Neural progenitor cell (in vitro differentiated cells): ENCODE measurements at places on chromosomes 2 and 18. TPM values are rescaled to one million over a fixed set of nuclear protein-coding genes. Genes with fewer than 3 reads are reported as not detected.

The LYPD6B gene
- 0.34 TPM in 1 of 2 replicates, not detected in the other for total RNA-seq

DNA sequence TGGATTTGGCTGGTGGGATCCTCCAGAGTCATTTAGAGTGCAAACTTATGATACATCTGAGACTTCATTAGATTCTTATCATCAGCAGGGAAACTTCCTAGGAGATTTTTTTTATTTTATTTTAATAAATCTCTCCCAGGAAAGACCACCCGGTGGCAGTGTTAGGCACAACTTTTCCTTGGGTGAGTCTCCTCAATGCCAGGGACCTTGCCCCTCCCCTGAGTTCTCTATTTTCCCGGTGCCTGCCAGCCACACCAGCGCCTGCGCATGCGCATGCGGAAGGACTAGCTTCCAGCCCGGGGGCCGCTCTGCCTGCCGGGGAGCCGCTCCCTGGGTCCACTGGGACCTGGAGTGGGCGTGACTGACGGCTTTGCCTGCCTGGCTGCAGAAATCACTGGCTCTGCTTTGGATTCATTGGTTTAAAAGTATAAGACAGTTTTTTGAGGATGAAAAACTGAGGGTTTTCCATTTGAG, 86.6 kb downstream of the TMEM182 start:
- DNase-seq, result peak; percentile 95

- DNase-seq, result no peak
Measured at GRCh38 chr2:109265369-109265768, 136.4 kb downstream of the SH3RF3 start.

GRCh38 chr2:148542614-148543013, 101.9 kb upstream of the EPC2 start:
- DNase-seq, result no peak

DNA sequence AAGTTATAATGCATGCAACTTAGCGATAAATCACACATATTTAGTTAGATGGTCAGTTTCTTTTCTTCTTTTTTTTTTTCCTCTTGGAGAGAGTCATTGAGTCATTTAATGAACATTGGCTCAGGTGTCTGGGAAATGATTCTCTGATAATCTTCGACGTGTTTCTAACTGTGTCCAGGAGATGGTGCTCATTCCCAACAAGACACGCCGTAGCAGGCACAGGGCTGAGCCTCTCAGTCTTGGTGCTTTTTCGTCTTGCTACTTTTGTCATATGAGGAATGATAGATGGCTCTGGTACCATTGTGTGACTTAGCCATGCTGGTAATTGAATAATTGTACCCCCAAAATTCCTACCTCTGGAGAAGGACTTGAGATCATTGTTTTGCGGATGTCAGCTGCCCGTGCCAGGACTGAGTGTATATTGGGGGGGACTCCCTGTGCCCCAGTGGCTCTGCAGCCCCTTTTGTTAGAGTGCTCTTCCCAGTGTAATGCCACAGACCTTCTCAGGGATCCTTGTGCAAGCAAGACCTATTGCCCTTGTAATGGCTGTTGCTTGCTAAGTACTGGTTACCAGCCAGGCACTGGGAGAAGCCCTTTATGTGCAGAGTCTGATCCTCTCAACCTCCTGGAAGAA, 107.6 kb upstream of the CYRIA start:
- DNase-seq, result peak; percentile 79

DNA sequence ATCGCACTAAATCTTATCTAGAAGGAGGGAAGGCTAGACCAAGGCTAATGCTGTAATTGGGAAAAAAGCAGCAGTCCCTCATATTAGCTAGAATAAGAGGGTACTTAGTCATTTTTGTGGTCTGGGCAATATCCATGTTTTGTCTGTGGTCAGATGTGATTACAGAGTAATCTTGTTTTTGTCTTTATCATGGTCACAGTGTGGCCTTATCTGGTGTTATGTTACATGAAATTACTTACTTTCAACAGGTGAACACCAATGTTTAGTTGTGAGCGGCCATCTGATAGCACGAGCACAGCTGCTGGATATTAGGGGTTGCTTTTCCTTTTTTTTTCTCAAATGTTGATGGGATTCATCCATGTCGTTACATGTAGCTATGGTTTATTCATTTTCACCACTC, 23.7 kb upstream of the PLEKHM3 start:
- DNase-seq, result no peak

The SERPINB3 gene
- total RNA-seq, result not detected in 2 replicates

GRCh38 chr2:159249990-159250715, 36.4 kb downstream of the WDSUB1 start:
- no peak for DNase-seq

The UGT1A5 gene
- not detected in 2 replicates for total RNA-seq

- peak; percentile 26 for DNase-seq
Measured at GRCh38 chr2:38374984-38375383, 2.1 kb downstream of the ATL2 start.

The SRD5A2 gene
- not detected in 2 replicates for total RNA-seq

DNA sequence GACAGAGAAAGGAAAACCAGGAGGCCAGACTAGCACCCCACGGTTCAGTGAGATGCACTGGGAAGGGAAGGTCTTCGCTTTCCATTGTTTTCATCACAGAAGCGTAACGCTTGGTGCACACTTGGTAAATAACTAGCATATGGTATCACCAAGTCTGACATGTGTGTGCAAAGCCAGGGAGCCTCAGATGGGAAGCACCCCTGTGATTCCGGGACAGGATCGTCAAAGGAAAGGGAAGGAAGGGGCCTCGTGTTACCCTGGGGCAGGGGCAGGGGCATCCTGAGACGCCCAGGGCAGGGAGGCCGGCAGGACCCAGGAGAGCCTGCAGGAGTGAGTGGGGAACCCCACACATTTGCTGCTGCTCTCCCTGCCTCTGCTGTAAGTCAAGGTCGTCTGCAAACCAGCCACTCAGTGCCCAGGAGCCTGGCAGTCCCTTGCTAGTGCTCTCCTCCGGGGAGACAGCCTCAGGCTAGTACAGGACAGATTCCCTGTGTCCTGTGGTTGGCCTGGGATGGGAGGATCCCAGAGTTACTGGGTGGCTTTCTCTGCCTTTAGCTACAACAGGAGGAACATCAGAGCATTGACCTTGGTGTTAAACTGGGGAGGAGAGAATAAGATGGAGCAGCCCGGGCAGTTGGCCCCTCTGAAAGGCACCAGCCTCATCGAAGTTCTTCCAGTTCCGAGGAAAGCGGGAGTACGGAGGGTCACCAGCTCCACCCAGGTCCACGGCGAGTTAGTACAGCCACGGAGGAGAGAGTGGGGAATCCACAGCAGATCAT, 192.5 kb downstream of the NDUFA10 start:
- no peak for DNase-seq

The GBX2 gene
- 0.46 TPM in 1 of 2 replicates, not detected in the other for total RNA-seq

The NTSR2 gene
- not detected in 2 replicates for total RNA-seq

DNA sequence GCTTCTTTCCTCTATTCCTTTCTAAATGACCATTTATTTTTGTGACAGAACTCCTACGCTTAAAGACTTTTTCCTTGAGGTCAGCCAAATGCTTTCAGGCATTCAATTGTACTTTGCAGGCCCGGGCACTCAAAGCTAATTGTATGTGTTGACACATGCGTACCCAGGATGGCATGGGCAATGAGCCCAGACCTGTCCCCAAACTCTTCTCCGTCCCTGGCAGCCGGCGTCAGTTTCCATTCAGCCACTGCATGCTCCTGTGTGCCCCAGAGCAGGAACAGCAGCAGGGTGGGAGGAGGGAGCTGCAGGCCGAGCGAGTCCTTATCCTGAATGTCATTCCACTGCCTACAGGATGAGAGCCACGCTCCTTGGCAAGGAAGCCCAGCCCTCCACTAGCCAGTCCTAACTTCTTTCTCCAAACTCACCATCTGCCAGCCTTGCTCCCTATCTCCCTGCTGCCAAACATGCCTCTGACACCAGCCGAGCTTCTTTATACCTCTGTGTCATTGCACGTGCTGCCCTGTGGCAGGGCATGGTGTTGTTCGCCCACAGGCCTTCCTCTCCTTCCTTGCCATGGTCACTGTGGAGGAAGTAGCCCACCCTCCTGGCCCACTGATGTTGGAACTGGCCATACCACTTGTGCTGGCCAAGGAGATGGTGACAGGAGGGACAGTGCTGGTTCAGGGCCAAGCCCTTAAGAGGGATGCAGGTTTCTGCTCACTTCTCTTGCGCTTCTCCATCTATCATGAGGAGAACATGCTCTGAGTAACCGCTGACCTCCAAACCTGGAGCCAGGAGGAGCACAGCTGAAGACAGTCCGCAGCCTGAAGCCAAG, 116.9 kb upstream of the FHL2 start:
- no peak for DNase-seq

DNA sequence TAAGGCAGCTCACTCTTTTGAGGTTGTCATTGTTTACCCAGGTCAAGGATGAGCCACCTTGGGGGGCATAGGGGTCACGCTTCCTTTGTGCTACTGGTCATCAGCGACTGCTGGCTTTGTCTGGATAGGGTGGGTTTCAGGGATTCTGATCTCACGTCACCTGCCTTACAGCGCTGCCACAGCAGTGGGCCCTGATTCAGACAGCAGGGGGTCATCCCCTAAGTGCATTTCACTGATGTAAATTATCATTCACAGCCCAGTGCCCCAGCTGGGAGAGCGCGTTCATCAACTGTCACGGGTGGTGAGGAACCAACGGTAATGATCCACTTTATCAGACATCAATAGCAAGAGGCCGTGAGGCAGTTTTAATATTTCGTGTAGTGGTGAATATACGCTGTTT, 291.2 kb downstream of the NEDD4L start:
- peak; percentile 58 for DNase-seq

- DNase-seq, result no peak
Measured at GRCh38 chr2:221001381-221001801, 570.7 kb downstream of the EPHA4 start.

- no peak for DNase-seq
Measured at GRCh38 chr2:207952564-207953345, 72.6 kb downstream of the PLEKHM3 start.

The NDUFV2 gene
- total RNA-seq, result 140 and 228 TPM in 2 replicates

- no peak for DNase-seq
Measured at GRCh38 chr2:156430236-156430979, 5.8 kb upstream of the GPD2 start.

GRCh38 chr2:218371983-218372350, 10.1 kb upstream of the SLC11A1 start:
- no peak for DNase-seq

- no peak for DNase-seq
Measured at GRCh38 chr2:221518201-221518934, 53.7 kb downstream of the EPHA4 start.

GRCh38 chr2:230982528-230982927, 13.4 kb upstream of the SPATA3 start:
- no peak for DNase-seq

The SOX11 gene
- 176 and 178 TPM in 2 replicates for total RNA-seq

The ESPNL gene
- total RNA-seq, result 0.58 and 0.59 TPM in 2 replicates

GRCh38 chr2:96430394-96430988, 74.7 kb downstream of the NEURL3 start:
- no peak for DNase-seq

The ATOH8 gene
- 0.43 TPM in 1 of 2 replicates, not detected in the other for total RNA-seq

GRCh38 chr2:114046373-114046772, 156.5 kb downstream of the ACTR3 start:
- DNase-seq, result no peak

The CRYGC gene
- not detected in 2 replicates for total RNA-seq

DNA sequence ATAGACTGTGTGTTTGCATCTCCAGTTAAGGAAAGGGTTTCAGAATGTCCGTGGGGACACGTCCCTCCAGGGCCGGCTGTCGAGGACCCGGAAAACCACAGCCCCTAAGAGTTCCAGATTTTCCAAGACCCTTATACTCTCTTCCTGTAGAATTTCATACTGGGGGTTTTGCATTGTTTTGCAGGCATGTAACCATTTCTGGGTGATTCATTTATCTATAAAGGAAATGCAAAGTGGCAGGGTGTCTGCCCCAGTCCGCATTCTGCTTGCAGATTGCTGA, 8.5 kb downstream of the SP9 start:
- peak; percentile 31 for DNase-seq

The BIN1 gene
- 26.9 and 55.9 TPM in 2 replicates for total RNA-seq

- no peak for DNase-seq
Measured at GRCh38 chr18:4172196-4173100, 282.7 kb downstream of the DLGAP1 start.

- DNase-seq, result no peak
Measured at GRCh38 chr2:208274748-208275147, 8.7 kb downstream of the PIKFYVE start.

DNA sequence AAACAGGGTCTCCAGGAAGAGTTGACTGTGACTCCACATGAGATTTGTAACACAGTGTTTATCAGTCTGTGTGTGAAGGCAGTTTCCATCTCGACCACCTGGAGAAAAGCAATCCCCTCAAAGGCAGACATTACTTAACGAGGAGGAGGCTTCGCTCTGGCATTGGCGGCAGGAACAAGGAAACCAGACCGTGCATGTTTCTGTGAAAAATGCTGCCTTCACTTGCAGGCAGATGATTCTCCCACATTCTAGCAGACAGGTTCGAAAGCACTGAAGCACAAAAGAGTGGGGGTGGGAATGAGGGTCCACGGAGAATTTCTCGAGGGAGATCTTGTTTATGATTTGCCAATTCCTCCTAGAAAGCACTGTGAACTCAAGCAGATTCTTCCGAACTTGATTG, 414.0 kb downstream of the SLC4A3 start:
- DNase-seq, result no peak

- DNase-seq, result no peak
Measured at GRCh38 chr2:66437109-66437690, 2.3 kb downstream of the MEIS1 start.

DNA sequence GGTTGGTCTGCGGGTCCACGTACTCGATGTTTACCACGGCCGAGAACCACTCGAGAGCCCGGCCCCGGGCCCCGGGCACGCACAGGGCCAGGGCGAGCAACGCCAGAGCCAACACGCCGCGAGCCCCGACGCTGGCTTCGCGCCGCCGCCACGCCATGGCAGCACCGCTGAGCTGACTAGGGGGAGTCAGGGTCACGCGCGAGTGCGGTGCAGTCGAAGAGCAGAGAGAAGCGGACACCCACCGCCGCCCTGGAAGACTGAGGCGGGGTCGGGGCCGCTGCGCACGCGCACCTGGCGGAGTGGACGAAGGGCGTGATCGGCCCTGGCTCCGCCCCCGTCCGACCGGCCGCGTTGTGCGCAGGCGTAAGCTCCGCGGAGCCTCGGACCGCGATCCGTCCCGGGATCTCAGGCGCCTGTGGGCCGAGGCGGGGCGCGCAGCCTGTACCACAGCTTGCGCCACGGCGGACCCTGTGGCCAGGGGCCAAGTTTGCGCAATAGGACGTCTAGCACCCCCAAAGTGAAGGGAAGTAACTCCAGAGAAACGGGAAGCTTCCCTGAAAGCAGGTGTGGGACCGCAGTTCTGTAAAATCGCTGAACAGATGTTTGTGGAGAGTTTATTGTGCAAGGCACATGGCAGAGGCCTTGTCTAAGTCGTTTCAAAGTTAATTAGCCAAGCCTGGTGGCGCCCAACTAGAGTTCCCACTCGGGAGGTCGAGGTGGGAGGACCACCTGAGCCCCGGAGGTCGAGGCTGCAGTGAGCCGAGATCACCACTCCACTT, at the start of gene RNF149:
Gene RNF149 (minus strand): TSS at position 270 of the 779 bp plus-strand sequence. CDS start 113 bp downstream, at position 157.
- DNase-seq, result peak; percentile 93

DNA sequence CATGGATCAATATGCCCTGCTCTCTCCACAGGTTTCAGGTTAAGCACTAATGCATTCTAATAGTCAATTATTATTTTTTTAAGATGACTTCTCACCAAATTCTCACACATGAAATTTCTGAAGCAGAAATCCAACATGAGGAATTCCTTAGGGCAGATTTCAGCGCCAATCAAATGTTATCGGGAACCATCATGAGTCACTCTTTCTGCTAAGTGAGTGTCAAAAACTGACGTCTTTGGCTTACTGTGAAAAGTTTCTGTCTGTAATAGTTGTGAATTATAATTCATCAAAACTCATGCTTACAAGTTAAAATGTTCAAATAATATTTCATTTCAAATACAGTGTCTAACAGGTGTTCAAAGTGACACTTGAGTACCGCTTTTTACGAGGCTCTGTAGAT, 1038.6 kb downstream of the SOCS6 start:
- no peak for DNase-seq

GRCh38 chr2:209976698-209977385, 25.6 kb upstream of the RPE start:
- DNase-seq, result no peak
